Activated CD4-positive, alpha-beta memory T cell treated with anti-CD3 and anti-CD28 coated beads, Interleukin-2, amount 10 ng/mL, durations not matched to agents 7 days and 5 days (primary cell): ENCODE measurements at places on chromosomes 1 and 21.

DNA sequence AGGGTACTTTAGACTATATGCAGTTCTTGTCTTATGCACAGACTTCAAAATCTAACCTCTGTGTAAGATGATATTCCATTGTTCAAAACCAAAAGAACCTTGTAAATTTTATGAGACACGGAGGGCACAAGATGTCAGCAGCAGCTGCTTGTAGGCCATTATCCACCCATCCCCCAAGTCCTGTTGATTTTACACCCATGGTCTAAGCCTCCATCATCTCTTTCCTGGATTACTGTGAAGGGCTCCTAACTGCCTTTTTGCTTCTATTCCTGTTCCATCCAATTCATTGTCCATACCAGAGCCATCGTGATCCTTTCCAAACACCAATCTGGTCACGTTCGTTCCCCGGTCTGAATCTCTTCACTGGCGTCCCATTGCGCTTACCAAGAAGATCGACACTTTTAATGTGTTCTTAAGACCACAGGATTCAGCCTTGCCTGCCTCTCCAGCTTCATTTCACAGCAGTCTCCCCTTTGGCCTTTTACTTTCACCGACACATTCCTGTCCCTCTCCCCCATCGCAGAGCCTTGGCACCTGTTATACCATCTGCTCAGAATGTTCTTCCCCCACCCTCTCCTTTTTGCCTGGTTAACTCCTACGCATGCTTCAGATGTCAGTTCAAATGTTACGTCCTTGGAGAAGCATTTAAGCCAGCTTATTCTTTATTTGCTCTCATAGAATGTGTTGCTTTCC is 107.3 kb upstream of the POU3F1 start:
- DNase-seq = no peak

GRCh38 chr1:91830242-91831131 is 55.5 kb downstream of the TGFBR3 start:
- DNase-seq = no peak

DNA sequence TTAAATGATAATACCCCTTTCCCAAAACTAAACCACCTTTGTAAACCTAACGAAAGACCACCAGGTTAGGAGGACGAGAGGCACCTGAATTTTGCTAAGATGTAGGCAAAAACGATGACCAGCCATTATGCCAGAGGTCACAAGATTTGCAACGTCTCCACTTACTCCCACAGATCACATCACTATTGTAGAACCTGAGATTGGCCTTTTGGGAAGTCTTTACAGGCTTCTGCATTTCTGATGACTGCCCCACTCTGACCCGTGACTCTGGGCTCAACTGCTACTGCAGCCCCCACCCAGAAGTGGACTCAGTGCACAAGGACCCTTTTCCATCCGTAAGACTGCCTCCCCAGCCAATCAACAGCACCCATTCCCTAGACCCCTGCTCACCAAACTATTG is 36.4 kb upstream of the COL6A2 start:
- no peak for DNase-seq

- no peak for DNase-seq
Measured at GRCh38 chr1:21247892-21248715, 42.2 kb downstream of the ECE1 start.

DNA sequence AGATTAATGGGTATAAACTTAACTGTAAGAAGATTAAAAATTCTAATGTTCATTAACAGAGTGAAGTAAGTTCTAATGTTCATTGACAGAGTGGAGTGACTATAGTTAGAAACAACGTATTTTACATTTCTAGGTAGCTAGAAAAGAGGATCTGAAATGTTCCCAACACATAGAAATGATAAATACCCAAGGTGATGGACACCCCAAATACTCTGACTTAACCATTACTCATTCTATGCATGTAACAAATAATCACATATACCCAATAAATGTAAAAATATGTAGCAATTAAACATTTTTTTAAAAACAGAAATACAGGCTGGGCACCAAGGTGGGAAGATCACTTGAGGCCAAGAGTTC is 62.1 kb downstream of the ABL2 start:
- no peak for DNase-seq
